ENCODE measurements at places on chromosomes 5 and 9.
A peak's percentile ranks its signal among the peaks of the same experiment; 100 is the strongest.

GRCh38 chr9:105308461-105309341, 64.2 kb downstream of the SLC44A1 start:
- DNase-seq = peak; percentile 48

DNA sequence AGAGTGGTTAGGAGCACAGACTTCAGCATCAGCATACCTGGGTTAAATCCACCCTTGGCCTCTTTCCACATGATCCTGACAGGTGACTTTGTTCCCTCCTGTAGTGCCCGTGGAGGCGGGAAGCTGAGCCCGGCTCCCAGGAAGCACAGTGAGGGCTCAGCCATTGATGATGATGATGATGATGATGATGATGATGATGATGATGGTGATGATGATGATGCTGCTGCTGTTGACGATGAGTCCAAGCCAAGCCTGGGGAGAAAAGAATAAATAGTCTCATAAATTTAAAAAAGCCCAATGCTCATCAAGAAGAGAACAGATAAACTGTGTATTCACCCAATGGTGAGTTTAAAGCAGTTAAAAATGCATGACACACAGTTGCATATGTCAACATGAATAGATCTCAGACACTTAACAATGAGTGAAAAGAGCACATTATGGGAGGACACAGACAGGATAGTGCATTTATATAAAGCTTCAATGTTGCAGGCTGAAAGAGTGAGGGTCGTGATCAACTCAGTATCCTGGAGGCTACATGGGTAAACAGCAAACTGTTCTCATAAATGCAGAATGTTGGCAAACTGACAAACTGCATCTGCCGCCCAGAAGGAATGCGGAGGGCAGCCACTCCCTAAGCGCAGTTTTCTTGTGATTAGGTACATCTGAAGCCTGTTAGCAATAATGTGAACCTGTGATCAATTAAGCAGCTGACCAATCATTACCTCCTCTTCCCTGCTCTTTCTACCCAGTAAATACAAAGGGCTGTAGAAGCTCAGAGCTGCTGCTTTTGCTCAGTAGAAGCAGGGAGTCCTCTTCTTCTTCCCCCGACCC, 11.7 kb upstream of the CFAP157 start:
- no peak for DNase-seq

- DNase-seq = no peak
Measured at GRCh38 chr9:135268031-135268430, 180.6 kb downstream of the OLFM1 start.

DNA sequence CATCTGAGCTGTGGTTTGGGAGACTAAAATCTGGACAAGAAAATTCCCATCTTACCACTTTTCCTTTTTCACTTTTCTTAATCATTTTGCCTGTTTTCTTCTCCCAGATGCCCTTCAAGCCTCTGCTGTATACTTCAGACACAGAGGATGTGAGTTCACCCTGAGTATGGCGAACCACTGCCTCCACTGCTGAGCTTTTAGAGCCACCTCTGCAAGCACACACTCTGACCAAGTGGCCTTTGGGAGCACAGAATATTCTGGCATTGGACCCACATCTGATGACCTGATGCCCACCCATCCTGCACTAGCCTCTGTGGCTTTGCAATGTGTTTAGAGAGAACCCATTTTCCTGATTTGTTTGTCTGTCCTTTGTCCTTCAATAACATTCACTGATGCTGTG, 32.5 kb downstream of the TERT start:
- no peak for DNase-seq

- DNase-seq = no peak
Measured at GRCh38 chr9:123946101-123946821, 16.3 kb upstream of the DENND1A start.

DNA sequence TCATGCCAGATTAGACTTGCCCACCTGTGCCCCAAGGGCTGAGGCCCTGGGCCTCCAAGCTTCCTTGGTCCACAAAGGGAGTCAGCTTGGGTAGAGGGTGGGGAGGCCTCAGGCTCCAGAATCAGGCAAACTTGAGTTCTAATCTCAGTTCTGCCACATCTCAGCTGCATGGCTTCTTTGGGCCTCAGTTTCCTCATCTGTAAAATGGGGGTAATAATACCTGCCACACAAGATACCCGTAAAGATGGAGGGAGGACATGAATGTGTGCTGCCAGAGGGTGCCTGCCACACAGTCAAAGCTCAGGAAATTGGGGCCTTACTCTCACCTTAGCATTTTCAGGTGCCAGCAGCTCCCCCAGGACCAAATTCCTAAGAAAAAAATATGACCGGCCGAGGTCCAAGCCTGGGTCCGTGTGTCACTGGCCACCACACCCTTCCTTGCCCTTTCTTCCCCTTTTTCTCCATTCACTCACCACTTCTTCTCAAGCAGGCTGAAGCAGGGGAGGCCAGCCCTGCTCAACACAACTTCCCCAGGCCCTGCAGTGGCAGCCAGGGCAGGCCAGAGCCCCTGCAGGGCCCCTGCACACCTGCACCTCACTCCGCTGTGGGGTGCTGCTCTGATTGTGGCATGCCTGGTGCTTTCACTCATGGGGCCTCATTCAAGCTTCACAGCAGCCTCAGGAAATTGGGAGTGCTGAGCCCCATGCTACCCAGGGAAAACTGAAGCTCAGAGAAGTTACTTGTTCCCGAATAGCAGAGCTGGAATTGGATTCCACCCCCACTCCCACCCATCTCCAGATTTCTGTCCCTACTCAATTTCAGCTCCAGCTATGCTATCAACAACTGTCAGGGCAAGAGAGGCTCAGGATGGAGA, 3.9 kb downstream of the RGS14 start:
- peak; percentile 71 for DNase-seq

DNA sequence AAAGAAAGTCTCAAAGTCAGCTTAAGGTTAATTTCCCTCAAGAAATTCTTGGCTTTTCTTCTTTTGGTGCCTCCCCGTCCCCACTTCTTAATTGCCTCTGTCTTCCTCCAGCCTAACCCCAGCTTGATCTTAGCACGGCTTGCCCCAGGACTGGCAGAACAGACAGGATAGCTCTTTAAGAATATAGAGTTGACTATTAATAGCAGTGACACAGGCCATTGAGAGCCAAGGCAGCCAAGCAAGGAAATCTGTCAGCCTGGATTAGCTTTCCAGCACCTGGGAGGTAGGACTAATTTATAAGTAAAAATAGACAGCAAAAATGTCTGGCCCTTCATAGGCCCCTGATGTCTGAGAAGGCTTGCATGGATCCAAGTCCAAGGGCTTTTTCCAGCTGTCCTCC, 384.6 kb upstream of the SLC30A5 start:
- DNase-seq = no peak

- peak; percentile 79 for DNase-seq
Measured at GRCh38 chr5:128965011-128965637, at the start of gene SLC27A6. Gene SLC27A6 (plus strand): TSS chr5:128965488. CDS start chr5:128966138, 650 bp downstream.

DNA sequence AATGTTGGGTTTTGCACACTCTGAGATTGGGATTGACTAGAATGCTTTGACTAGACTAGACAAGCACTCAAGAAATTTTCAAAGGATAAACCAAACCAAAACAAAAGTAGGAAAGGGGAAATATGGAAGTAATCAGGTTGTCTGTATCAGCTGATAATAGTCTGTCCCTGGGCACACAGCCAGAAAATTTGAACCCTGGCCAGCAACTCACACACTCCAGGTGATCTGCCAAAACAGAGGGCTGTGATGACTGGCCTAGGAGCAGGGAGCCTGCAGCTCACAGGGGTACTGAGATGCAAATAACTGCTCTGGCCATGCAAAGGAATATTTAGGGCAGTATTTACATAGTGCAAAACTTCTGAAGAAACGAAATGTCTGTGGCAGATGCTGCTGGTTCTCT, 112.3 kb upstream of the SMIM23 start:
- no peak for DNase-seq

GRCh38 chr9:72817413-72817812, 135.4 kb downstream of the ALDH1A1 start:
- no peak for DNase-seq

- DNase-seq = no peak
Measured at GRCh38 chr5:94326586-94326985, 291.8 kb downstream of the KIAA0825 start.

DNA sequence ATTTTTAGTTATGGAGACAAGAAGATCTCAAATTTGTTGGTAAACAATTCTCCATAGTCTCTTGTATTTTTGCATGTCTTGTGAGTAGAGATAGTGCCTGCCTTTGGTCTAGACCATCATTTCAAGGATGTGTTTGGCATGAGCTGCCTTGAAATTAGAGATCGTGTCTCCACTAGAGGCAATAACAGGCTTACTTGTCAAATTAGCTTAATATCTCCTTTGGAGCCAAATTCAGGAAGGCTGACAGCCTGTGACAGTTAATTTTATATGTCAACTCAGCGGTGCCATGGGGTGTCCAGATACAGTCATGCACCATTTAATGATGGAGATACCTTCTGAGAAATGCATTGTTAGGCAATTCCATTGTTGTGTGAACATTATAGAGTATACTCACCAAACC, 24.8 kb upstream of the PRDM9 start:
- DNase-seq = no peak

DNA sequence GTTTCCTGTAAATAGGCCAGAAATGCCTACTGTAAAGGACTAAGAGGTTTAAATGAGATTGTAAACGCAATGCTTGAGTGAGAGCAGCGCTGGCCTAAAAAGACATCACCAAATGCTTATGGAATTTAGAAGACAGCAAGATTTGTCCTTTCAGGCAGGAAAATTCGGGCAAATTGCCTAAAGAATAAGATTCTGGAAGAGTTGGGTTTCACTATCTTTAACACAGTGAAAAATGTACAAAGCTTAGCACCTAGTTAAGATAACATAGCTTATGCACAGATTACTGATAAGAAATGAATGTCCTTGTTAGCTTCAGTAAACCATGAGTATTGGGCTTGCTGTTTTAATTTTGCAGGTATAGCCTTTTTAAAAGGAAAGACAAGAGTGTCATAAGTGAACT, 4.7 kb downstream of the FKBP15 start:
- DNase-seq = no peak

DNA sequence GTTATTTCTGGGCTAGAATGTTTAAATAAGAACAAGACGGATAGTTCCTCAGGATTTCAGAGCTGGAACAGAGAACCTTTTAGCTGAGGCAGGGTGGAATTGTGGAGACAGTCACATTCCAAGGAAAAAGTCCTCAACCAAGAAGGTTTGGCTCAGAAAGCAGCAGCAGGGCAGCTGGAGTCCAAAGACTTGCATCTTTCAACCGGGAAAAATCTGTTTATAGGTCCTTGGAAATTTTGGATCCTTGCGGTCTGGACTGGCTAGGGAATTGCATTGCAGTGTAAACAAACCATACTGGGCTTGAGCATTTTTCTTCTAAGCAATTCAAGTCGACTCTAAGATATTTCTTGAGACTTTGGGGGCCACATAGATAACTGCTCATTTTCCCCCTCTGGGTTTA, 40.8 kb upstream of the HMHB1 start:
- no peak for DNase-seq

- DNase-seq = no peak
Measured at GRCh38 chr5:10331341-10331796, 22.1 kb upstream of the MARCHF6 start.

DNA sequence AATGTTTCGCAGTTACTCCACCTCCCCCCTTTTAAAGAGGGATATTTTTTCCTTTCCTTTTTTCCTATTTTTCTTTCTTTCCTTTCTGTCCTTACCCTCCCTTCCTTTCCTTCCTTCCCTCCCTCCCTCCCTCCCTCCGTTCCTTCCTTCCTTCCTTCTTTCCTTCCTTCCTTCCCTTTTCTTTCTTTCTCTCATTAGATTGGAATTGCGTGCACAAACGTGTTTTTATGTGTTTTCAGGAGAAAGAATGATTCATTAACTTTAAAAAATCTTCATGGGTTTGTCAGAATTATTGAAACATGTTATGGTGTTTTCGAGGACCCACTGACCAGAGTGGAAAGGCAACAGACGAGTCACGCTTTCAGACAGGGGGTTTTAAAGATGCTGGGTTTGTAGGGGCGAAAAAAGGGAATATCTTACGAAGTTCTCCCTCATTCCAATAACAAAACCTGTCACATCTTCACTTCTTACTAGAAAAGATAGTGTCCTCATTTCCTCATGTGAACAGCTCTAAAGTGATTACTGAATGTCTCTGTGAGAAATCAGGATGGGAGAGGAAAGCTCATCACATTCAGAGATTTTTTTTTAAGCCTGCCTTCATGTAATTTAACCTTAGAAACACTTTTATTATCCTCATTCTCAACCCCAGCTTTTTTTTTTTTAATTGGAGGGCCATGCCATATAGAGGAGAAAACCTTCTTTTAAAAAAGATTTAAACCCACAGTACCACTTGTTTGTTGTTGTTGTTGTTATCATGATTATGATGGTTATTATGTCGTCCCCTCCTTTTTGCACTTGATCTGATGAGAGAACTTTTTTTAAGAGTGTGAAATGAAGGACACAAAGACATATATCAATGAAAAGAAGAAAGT, 21.9 kb downstream of the NR2F1 start:
- no peak for DNase-seq

GRCh38 chr5:93421468-93421867, 159.6 kb downstream of the NR2F1-AS1 start:
- no peak for DNase-seq

DNA sequence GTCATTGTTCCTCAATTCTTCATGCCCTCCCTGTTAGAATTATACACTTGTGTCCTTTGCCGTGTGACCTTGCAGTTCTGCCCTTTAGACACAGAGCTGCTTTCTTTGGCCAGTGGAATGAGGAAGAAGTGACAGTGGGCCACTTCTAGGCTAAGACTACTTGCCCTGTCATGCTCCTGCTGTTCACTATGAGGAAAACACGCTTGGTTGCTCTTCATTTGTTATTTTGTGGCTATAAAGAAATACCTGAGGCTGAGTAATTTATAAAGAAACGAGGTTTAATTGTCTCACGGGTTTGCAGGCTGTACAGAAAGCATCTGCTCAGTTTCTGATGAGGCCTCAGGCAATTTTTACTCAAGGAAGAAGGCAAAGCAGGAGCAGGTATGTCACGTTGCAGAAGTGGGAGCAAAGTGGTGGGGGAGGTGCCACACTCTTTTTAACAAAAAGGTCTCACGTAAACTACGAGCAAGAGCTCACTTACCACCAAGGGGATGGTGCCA, 279.1 kb upstream of the DMAC1 start:
- peak; percentile 20 for DNase-seq

GRCh38 chr5:172782169-172783039, 11.4 kb upstream of the DUSP1 start:
- peak; percentile 69 for DNase-seq

- no peak for DNase-seq
Measured at GRCh38 chr5:75985077-75985476, 98.1 kb upstream of the SV2C start.

DNA sequence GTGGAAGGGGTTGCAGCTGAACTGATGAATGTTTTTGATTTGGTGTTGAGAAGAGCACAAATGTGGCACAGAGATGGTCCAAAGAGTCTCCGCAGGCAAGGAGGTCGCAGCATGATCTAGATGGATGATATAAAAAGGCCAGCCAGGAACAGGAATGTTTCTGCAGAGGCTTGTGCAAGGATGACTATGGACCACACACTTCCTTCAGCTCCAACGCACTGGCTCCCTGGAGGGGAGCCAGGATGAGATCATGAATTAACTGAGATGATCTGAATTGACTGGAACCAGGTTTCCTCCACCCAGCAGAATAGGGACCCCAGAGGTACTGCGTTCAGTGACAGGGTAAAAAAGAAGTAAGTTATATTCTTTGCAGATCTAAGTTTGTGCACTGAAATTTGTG, 89.0 kb downstream of the ARSB start:
- DNase-seq = no peak

GRCh38 chr9:134205672-134206310, 41.4 kb upstream of the RNU6ATAC start:
- DNase-seq = no peak

- no peak for DNase-seq
Measured at GRCh38 chr5:93272108-93272507, 308.9 kb downstream of the NR2F1-AS1 start.

GRCh38 chr5:61071526-61071925, 90.7 kb downstream of the SMIM15 start:
- no peak for DNase-seq

- peak; percentile 16 for DNase-seq
Measured at GRCh38 chr5:75948438-75948837, 134.7 kb upstream of the SV2C start.
